ENCODE measurements at places on chromosomes 4 and X.

- no peak for DNase-seq
Observed at GRCh38 chrX:31092476-31092875, 20.6 kb upstream of the FTHL17 start.

DNA sequence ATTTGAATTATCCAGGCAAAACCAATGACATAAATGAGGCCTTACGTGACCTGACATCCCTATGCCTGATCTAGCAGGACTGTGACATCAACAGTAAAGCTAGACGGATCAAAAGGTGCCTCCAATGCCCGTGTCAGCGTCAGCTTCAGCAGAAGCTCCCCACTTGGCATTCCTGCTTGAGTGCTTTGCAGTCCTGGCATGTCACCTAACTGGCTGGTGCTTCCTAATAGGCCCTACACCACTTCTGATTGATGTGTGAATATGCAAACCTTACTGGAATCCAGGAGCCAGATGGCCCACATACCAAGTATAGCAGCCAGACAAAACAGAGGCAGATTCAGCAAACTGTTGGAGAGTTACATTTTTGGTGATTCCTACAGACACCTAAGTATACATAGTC is 224.2 kb downstream of the DMD start:
- DNase-seq: no peak

GRCh38 chr4:97500423-97500822 is 642.9 kb downstream of the STPG2 start:
- DNase-seq: peak; percentile 1

GRCh38 chr4:124703154-124703553 is 9.4 kb downstream of the ANKRD50 start:
- DNase-seq: no peak

DNA sequence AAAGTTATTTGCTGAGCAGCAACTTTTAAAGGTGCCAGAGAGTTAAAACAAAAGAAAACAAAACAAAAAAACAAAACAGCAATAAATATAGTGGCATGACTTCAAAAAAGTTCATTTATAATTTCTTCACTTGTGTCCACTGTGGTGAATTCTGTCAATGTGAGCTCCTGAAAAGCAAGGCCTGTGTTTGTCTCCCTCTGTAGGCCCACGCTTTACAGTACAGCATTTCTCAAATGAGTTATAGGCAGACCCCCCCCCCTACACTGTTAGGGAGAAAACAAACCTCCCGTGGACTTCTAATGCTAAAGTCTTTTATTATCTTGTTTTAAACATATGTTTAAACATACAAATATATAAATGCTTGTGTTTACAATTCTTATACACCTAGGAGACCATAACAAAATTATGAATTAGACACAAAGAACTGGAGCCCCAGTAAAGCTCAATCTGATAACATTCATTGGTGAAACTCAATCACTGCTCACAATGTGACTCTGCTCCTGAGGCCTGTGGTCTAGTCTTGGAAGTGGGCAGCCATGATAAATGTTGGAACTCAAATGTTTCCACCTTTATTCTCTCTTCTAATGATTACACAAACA is 47.0 kb upstream of the SCOC start:
- peak; percentile 36 for DNase-seq

- no peak for DNase-seq
Observed at GRCh38 chr4:10951306-10951705, 266.7 kb upstream of the CLNK start.

DNA sequence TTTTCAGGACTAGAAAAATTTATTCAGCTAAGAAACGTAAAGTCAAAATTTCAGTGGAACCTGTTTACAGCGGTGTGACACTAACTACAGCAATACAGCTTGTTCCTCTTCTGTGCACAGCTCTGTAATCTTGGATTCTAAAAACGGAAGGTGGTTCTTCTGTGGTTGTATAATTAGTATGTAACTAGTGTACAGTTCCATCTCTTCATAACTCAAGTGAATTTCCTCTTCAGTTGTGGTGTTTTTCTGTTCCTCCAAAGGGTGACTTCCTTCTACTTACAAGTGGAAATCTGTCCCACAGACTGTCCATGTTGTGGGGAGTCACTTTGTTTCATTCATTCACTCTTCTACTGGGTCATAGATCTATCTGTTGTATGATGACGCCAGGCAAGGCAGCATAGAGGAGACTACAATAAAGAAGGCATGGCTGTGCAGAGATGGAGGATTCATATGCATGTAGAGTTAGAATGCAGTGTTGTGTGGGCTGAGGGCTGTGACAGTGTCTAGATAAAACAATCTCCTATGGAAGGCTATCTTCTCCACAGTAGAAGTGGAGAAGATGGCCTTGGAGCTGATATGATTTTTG is 5.4 kb downstream of the DAPP1 start:
- peak; percentile 39 for DNase-seq

DNA sequence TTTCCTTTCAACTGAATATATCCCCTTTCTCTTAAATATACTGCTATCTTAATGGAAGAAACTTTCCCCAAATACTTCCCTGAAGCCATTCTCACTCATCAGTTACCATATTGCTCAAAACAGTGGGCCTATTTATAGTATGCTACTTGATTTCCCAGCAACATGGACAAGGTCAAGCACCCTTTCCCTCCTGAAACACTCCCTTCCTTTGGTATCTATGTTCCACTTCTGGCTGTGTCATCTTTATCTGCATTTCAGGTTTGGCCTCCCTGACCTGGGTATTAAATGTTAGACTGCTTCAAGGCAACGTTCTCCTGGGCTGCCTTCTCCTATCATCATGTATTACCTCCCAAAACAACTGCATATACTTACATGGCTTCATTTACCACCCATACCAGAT is 101.3 kb downstream of the ZAR1 start:
- no peak for DNase-seq

- no peak for DNase-seq
Observed at GRCh38 chrX:980587-981235, 231.7 kb downstream of the CRLF2 start.

Measured in NB4 (cell line).